Stimulated activated CD8-positive, alpha-beta memory T cell treated with anti-CD3 and anti-CD28 coated beads, Interleukin-7, amount 100 ng/mL, for 1 hour (primary cell): ENCODE measurements at places on chromosomes 5 and 9.

DNA sequence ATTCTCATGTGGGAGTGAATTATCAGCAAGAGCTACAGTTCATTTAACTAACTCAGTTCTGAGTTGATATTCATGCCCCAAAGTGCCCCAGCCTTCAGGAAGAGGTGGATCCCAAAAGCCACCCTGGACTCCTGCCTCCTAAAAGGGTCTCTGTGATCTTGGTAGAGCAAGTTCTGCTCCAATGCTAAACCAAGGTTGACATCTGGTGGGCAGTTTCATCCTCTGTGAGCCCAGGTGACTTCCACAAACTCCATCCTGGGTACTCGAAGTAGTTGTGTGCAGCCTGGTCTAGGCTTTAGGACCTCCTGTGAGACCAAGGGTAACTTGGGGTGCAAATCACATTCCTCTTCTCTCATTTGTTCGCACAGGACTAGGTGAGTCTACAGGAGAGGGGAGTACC lies 816.8 kb downstream of the MTRR start:
- DNase-seq: no peak

- DNase-seq: no peak
These were observed 244.3 kb downstream of the DENND1A start for GRCh38 chr9:123685489-123686083.

DNA sequence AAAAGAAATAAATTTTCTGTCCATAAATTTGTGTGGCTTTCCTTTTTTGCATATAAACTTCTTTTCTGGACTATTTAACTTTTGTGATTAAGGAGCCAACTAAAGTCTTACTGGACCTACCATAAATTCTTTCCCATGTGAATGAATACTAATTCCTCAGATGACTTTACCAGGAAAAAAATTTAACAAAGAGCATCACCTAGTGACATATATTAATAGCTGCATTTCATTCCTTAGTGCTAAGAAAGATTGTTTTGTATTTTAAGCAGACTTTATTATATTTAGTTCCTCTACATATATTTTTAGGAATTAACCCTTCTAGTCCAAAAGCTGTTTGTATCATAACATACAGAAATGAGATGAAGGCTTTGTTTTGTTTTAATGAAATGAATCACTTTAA lies 64.4 kb downstream of the C9orf85 start:
- DNase-seq: no peak

- no peak for DNase-seq
These were observed 33.5 kb downstream of the KCNMB1 start for GRCh38 chr5:170355601-170356098.

GRCh38 chr9:38621434-38622287 lies 1.3 kb upstream of the ANKRD18A start:
- no peak for DNase-seq

DNA sequence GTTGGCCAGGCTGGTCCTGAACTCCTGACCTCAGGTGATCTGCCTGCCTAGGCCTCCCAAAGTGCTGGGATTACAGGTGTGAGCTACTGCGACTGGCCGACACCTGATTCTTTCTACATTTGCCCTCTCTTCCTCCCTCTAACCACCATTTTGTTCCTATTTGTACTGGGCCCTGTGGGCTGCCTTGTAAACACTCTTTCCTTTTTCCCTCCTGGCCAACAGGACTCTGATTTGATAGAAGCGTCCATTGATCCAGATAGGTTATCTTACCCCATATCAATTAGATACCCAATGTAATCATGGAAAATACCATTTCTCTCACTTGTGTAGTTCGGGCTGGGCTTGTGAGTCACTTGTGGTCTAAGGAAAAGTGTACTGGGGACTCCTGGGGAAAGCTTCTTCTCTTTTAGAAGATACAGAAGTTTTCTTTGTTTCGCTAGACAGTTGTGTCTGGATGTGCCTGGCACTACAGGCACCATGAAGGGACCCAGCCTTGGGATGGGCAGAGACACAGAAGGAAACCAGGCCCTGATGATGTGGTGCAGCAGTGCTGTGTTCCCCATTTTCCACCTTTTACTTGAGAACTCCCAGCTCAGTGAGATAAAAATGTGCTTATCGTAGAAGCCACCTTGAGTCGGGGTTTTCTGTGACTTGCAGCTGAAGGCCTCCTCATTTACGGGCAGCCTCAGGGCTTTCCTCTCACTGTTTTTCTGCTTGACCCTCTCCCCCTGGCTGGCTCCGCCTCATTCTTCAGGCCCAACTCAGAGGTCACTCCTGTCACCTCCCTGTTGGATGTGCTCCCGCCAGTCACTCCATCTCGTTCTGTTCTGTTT lies 32.8 kb upstream of the CPEB4 start:
- no peak for DNase-seq

GRCh38 chr5:114412510-114413171 lies 50.8 kb downstream of the KCNN2 start:
- no peak for DNase-seq

- no peak for DNase-seq
These were observed 40.3 kb upstream of the TNFAIP8 start for GRCh38 chr5:119315516-119315949.

DNA sequence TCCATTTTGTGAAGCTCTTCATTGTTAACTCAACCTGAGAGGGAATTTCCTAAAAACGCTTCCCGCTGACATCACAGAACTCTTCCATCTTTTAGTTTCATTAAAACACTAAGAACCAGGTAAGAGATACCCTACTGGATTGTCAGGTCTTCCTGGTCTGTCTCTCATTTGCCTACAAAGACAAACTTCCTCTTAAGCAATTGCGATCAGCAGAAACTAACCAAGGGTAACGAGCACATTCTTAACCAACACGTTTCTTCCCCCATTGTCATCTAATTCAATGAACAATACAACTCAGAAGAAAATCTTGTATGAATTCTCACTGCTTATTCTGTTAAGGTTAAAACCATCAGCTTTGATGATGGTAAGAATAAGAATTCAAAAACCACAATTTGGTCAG lies 6.6 kb downstream of the FBXW11 start:
- no peak for DNase-seq

GRCh38 chr9:1978941-1979340 lies 36.2 kb upstream of the SMARCA2 start:
- no peak for DNase-seq

GRCh38 chr9:87167582-87167981 lies 220.3 kb upstream of the GAS1 start:
- no peak for DNase-seq

DNA sequence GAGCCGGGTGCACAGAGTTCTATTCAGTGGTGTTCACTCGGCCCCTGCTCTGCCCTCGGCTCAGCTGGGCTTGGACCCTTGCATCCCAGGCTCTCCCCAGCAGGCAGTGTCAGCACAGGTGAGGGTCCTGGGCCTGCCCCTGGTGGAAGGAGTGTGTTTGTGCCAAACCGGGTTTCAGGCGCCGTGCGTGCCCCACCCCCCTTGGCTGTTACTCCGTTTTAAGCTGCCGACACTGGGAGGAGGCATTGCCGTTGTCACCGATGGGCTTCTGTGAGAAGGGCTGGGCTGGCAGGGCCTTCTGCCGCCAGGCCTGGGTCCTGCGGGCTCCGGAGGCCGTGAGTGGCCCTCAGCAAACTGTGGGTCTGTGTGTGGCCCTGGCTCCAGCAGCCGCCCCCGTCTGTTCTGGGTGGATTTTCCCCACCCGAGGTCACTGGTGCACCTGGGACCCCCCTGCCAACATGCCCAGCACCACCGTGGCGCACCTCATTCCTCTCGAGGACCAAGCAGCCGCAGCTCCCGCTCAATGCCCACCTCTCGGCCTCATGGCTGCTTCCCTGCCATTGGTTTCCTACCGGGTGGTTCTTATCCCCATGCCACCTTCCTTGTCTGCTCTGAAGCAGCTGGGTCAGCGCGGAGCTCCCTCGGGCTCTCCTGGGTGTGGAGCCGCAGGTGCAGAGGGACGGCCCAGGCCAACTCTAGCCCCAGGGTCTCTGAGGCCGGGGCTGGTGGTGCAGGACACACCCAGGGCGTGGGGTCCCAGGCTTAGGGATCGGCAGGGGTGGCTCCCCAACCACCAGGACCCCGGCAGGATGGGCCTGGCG lies 44.3 kb upstream of the EXOC3 start:
- DNase-seq: no peak

DNA sequence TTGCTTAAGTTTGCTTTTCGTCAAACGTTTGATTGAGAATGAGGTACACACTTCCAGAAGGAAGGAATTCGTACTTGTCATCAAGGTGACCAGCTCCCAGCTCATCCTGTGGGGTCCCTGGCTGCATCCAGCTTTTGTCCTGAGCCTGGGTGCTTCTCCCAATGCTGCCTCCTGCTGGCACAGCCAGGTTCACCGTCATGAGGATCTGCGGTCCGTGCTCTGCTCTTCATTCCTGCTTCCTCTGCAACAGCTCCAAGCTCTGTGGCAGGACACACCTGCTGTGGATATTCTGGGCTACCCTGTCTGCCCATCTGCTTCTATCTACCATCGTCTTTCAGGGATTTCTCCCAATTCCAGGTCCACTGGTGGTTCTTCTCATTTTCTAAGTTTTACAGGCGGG lies 13.3 kb upstream of the UBE2QL1 start:
- no peak for DNase-seq

DNA sequence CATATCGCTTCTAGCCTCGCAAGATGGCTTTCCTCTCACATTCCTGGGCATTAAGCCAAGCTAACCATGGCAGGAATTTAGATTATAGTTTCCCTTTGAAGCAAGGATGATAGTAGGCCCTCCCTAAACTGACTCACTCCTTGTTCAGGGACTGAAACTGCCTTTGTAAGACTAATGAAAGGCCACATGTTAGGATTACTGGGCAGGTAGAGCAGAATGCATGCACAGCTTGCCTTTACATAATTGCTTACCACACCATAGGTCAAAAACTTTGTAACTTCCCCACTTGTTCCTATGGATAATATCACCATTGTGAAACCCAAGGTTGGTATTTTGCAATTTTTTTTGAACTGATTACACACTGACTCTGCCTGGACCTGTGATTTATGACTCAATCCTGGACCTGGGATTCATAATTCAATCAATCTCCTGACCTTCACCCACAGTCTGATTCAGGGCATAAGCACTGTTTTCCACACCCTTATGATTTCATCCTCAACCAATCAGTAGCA lies 41.0 kb upstream of the PRDM9 start:
- no peak for DNase-seq

DNA sequence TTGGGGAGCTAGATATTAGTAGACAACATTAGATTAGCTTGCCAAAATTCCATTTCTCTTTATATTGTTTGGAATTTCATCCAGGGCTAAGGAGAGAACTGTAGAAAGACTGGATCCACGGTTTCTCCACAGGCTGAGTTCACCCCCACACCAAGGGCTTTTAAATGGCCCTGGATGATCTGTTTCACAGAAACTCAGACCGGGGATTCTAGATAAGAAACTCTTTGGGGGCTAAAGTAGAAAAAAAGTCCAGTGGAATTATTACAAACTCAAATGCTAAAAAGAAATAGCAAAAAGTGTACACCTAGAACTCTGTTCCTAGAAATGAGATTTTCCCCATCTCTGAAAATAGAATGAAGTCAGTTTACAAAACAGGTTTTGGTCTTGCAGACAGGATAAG lies 80.9 kb downstream of the SUSD1 start:
- DNase-seq: no peak

GRCh38 chr9:69748304-69748703 lies 11.5 kb downstream of the PTAR1 start:
- DNase-seq: no peak

DNA sequence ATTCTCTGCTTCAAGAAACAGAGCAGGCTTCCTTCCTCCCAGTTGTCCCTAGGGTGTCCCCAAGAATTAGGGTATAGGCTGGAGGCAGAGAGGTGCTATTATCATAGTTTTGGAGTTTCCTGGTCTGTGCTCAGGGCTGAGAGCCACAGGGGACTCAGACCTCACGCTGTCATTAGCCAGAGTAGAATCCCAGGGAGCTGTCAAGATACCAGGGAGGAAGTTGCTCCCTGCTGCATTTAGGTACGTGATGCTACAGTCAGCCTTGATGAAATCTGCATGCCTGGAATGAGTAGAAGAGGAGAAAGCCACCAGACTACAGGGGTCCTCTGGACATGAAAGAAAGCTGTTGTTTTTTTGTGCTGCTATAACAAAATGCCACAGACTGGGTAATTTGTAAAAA lies 273.2 kb downstream of the SH3GL2 start:
- DNase-seq: no peak

DNA sequence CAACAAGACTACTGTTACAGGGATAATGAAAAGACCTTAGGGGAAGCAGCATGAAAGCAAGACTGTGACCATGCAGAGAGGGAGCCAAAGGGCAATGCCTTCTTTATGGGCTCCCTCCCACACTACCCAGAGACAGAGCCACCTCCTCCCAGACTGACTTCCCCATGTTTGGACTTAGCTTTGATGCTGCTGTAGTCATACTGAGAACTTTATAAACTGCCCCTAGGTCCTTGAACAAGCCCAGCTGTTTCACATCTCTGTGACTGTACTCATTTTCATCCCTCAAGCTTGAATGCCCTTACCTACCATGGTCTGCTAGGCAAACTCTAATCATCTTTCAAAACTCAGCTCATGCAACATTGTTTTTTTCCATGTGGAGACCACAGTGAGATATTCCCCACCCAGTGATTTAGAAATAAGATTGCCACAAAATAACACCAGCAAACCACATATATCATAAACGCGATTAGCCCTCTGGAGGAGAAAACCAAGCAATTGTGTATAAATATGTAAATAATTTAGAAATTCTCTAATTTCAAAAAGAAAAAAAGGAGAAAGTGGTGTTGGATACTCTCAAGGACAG lies 23.4 kb upstream of the FAM169A start:
- no peak for DNase-seq

DNA sequence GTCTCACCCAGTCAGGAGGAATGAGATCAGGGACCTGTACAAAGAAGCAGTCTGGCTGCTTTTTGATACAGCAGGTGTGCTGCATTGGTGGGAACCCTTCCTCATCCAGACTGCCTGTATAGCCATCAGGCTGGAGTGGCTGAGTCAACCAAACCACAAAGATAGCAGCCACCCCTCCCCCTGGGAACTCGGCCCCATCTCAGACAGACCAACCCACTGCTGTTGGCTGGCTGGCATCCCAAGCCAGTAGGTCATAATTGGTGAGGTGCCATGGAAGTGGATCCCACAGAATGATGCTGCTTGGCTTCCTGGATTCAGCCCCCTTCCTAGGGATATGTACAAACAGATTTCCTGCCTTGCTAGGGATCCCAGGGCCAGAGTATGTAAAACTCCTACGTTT lies 60.9 kb downstream of the YTHDC2 start:
- no peak for DNase-seq
